ENCODE measurements at places on chromosomes 11 and 22.
A peak's percentile ranks its signal among the peaks of the same experiment; 100 is the strongest.

DNA sequence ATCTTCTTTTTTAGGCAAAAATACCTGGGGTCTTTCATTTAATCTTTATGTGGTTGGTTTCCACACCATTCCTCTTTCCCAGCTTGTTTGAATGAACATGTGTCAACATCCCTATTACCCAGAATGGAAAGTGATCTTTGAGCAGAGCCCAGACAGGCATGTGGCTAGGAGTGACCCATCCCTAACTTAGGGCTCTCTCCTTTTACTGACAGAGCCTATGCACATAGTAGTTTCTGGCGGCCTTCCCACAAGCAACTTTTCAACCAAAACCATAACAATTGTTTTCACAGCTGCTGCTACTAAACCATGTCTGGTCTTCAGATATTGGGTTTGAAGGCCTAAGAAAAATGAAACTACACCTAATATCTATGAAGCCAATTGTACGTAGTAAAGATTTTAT is 107.5 kb downstream of the TENM4 start:
- no peak for DNase-seq

DNA sequence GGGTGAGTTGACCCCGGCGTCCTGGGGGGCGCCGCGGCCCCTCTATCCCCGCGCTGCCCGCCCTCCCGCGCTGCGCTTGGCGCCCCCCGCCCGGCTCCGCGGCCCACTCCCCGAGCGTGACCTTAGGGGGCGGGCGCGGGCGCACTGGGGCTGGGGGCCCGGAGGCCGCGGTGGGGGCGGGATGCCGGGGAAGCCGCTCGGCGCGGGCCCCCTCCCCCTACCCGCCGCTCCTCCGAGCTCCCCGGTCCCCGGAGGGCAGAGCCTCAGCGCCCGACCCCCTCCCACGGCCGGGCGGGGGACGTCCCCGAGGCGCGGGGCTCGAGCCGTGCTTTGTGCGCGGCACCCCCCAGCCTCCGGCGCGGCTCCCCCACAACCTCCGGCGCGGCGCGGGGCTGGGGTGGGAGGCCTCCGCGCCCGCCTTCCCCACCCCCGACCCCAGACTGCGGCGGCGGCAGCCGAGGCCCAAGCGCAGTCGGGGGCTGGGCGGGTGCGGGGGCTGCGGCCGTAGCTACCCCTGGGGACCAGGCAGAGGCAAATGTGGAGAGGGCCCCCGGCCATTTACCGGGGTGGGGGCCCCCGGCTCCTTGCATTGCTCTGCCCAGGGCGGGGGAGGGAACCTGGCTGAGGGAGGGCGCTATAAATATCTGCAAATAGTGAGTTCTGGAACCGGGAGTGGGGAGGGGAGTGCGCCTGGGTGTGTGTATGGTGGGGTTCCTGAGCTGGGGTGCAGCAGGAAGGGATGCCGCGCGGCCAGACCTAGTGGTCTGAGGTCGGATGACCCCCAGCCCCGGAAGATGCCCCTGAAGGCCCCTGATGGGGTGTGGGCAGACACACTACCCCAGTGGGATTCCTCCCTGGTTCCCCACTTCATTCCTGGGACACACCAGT is 988 bp downstream of the MGAT3 start:
- no peak for DNase-seq

DNA sequence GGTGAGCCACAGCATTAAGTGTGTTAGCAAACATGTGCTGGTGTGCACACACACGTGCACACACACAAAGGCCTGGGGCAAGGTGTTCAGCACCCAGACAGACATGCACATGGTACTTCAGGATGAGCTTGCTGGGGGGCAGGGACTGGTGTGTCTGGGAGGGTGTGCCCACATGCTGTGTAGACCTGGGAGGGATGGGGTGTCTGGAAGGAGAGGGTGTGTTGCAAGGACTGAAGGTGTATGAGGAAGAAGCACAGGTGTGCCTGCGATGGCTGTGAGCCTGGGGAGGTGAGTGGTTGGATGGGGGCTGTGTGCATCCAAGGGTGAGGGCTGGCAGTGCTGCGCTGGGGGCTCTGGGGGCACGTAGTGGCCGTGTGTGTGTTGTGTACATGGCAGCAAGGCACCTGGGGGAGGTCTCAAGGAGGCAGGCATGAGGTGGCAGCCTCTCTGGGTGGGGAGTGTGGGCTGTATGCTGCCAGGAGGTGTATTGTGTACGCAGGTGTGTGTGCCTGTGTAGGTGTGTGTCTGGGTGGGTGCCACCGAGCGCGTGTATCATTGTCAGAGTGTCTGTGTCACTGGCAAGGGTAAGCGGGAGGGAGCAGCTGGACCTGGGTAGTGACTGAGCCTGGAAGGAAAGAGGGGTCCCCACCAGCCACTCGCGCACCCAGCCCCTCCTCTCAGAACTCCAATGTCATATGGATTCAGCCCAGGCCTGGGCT is 2.2 kb downstream of the NRXN2 start:
- no peak for DNase-seq

GRCh38 chr11:120055646-120056045 is 82.3 kb downstream of the TRIM29 start:
- DNase-seq, result no peak

DNA sequence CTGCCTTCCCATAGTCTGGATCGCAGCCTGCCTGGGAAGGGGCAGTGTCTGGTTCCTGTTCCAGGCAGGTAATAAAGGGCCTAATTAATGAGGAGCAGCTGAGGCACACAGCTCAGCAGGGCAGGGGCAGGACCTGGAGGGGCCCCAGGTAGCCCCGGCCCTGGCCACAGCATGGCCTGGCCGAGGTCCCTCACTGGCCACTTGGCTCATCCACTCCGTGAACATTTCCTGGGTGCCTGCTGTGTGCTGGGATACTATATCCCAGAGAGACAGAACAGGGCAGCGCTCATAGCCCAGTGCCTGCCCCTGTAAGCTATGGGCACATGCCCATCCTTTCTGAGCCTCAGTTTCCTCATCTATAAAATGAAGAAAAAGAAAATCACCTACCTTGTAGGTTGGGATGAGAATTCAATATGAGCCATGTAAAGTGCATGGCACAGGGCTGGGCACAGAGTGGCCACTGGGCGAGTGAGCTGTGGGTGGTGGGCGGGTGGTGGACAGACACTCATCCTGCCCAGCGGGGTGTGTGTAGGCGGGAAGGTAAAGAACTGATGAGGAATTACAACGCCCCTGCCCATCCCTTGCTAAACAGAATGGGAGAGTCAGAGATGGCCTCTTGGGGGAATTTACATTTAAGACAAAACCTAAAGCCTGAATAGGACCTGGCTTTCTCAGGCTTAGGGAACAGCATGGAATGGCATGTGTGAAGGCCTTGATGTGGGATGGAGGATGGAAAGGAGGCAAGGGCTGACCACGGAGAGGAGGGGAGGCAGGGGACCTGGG is 9.2 kb downstream of the MYRF start:
- no peak for DNase-seq

DNA sequence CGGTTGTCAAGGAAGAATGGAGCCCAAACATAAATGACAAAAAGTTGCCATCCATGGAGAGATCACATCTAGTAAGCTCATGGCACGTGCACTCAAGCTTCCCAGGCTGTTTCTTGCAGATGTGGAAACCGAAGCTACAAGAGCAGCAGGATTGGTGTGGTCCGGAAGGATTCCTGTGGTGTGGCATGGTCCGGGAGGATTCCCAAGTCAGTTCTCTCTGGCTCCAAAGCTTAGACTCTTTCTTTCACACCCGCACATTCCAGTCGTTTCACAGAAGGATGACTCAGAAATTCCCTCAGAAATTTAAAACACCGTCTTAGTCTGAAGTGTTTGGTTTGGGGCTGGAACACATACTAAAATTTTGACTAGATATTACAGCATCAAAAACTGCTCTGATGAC is 78.0 kb upstream of the DRD2 start:
- no peak for DNase-seq

DNA sequence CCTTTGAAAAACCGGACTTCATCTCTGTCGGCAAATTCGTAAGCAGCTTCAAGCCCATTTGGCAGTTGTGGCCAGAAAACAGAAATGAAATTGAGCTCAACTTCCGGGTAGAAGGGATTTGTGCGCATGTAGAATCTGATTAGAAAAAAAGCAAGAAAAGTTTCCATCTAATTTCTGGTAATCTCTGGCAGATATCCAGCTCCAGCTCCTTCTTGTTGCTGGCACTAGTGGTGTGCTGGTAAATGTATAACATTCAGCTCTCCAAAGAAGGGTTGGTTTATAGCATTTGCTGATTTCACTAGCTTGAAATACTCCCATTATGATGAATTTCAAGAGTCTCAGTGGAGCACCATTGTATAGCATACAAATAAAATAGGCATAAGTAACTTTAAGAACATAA is 5.4 kb downstream of the MMP1 start:
- no peak for DNase-seq

DNA sequence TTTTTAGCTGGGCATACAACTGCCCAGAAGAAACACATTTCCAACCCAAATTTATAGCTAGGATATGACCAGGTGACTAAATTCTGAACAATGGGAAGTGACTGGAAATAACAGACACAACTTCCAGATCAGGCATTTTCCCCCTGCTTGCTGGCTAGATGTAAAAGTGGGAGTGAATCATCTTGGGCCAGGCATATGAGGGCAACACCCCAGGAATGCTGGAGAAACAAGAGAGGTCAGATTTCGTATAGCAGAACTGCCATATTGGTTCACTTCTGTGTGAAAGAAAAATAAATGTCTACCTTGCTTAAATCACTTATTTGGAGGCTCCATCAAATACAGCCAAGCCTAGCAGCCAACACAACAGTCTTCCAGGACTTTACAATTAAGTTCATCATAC is 7.4 kb downstream of the ATL3 start:
- no peak for DNase-seq

- DNase-seq, result no peak
Observed at GRCh38 chr11:69684651-69685050, 9.5 kb upstream of the LTO1 start.

GRCh38 chr11:9568854-9569587 is 4.4 kb upstream of the WEE1 start:
- DNase-seq, result peak; percentile 69

GRCh38 chr11:118090545-118091162 is 3.9 kb upstream of the SMIM35 start:
- DNase-seq, result no peak

DNA sequence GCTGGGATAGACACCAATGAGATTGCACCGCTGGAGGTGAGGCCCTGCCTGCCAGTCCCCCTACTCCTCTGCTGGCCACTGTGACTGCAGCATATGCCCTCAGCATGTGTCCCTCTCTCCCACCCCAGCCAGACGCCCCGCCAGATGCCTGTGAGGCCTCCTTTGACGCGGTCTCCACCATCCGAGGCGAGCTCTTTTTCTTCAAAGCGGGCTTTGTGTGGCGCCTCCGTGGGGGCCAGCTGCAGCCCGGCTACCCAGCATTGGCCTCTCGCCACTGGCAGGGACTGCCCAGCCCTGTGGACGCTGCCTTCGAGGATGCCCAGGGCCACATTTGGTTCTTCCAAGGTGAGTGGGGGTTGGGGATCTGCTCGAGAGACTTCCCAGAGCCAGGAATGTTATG is 5.7 kb upstream of the SMARCB1 start:
- DNase-seq, result no peak

DNA sequence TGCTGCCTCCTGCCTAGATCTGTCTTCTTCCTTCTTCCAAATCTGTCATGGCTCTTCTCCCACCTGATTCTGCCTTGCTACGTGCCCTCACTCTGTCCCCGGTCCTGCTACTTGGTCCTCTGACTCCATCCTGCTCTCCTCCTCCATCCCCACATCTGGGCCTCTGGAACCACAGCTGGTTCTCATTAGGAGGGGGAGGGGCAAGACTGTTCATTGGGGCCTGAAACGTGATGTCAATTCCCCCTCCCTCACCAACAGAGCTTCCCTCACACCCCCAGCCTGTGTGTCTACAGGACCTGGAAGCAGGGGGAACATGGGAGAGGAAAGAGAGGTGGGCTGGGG is 9.1 kb downstream of the DCHS1 start:
- no peak for DNase-seq

DNA sequence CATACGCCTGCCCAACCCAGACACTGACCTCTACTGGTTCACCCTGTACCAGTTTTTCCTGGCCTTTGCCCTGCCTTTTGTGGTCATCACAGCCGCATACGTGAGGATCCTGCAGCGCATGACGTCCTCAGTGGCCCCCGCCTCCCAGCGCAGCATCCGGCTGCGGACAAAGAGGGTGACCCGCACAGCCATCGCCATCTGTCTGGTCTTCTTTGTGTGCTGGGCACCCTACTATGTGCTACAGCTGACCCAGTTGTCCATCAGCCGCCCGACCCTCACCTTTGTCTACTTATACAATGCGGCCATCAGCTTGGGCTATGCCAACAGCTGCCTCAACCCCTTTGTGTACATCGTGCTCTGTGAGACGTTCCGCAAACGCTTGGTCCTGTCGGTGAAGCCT is 2.2 kb downstream of the MCHR1 start:
- DNase-seq, result no peak

DNA sequence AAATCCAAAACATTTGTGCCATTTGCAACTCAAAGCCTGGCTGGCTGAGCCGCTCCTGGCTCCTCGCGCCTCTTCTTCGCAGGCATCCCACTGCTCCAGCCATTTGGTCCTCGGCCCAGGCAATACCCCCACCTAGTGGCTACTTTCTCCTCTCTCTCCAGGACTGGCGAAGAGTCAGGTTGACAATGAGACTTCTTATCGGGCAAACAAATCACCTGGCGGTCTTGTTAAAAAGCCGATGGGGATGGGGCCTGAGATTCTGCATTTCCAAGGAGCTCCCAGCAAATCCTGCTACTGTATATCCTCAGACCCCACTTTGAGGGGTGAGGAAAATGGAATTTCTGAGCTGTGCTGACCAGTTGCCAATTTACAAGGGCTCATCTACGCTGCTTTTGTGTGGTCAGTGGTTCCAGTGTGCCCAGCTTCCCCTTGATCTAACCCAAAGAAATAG is 89.0 kb downstream of the ISX start:
- peak; percentile 24 for DNase-seq

DNA sequence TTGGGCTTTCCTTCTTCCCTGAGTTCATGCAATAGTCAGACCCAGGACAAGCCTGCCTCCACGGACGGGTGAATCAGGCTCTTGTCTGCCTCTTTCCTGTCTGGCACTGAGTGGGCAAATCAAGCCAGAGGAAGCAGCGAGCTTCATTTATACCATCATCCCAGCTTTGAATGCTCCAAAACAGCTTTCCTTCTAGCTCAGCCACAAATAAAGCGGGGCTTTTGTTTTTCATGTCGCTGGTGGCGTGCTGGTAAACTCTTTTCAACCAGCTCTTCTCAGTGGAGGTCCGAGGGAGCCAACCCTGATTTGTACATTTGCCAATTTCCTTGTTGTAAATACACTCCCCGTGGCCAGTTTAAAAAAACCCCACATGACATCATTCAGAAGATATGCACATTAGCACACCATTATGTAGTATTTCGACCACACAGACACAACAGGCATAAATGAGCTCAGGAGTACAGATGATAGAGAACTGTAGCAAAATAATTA is 8.6 kb downstream of the C11orf91 start:
- peak; percentile 26 for DNase-seq

DNA sequence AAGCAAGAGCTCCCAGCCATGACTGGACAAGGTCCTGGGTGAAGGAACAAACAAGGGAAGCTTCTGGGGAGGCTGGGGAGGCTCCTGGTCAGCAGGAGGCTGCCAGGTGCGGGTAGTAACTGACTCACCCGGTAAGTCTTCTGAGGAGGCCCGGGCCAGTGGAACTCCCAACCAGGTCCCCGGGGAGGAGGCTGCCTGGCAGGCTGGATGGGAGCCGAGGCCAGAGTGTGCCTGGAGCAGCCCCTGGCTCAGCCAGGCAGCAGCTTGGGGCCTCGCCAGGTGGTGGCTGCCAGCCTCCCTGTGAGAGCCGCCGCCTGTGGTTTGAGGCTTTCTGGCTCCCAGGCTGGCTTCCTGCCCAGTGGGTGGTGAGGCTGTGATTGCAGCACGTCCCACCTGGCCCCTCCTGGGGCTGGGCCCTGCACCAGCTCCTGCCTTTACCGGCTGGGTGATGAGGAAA is 46.2 kb downstream of the IGF2 start:
- DNase-seq, result no peak

- no peak for DNase-seq
Observed at GRCh38 chr11:9266926-9267325, 1.8 kb upstream of the DENND5A start.
